ENCODE measurements at places on chromosomes 2 and 18.

GRCh38 chr2:104318001-104318665, 535.8 kb upstream of the POU3F3 start:
- DNase-seq = no peak

DNA sequence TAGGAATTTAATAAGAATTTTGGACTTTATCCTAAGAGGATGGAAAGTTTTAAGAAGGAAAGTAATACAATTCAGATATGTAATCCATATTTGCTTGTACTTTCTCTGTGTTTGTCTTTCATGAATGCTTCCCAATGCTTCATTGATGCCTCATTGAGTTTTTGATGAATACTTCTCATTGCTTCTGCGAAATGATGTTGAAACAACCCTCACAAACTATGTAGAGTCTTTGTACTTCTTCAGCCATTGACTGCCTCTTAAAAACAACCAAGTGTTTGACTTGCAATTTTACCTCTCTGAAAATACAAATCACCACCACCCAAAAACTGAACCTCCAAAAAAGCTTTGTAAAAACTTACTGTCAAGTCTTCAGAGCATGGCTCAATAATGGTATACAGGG, 424.1 kb downstream of the ERBB4 start:
- DNase-seq = no peak

DNA sequence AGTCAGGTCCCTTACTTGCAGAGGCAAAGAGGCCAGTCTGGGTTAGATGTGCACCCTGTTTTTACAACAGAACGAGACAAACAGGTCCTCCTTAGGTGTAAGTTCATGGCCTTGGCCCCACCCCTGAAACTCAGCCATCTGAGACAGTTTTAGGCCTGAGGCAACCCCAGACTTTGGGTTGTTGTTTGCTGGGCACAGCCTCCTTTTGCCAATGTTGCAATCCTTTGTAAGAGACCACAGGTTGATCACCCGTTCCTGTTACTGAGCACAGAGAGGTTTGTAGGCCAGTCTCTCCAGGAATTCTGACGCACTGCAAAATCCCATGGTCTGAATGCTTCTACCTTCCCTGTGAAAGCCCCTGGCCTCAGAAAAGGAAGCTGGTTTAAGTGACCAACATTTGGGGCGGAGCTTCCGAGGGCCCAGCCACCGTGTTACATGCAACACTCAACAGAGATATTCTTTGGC, 15.5 kb upstream of the IL1RN start:
- no peak for DNase-seq

GRCh38 chr2:96529376-96530143, 7.0 kb upstream of the ARID5A start:
- no peak for DNase-seq

DNA sequence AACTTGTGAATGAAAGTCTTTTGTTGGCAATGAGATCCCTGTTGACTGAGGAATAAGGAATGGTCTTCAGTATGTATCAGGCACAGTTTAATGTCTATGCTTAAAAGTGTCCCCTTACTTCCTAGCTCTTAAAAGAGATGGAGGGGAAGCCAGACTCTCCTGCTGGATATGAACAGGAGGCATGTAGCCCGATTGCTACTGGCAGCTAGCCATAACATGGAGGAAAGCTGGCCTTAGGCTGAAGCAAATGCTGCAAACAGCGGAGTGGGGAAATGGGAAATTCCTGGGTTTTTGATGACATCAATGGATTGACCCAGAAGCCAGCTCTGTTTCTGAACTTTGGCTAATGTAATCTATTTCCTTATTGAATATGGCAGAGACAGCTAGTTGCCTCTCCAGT, 266.1 kb downstream of the SLC4A3 start:
- no peak for DNase-seq

GRCh38 chr18:64330931-64331330, 182.0 kb upstream of the LINC00305 start:
- DNase-seq = no peak

Data from CD4-positive, alpha-beta T cell treated with Interleukin-2 at 100 ng/mL for 4 hours (primary cell).